ENCODE measurements at places on chromosomes 5 and 9.

DNA sequence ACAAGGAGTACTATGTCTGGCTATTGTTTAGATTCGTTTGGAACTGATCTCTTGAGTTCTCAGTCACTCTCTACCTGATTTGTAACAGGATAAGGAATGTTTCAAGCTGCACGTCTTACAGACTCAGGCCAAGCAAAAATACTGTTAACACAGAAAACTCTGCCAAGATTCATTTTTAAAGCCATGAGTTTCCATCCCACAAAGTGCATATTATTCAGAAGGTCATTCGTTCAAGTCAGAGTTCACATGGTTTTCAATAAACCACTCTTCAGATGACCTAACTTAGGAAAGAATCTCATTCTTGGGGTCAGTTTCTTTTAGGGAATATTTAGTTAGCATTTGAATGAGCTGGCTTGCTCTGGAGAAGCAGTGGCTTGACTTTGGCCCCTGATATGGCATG is 49.3 kb downstream of the F2R start:
- DNase-seq = no peak

DNA sequence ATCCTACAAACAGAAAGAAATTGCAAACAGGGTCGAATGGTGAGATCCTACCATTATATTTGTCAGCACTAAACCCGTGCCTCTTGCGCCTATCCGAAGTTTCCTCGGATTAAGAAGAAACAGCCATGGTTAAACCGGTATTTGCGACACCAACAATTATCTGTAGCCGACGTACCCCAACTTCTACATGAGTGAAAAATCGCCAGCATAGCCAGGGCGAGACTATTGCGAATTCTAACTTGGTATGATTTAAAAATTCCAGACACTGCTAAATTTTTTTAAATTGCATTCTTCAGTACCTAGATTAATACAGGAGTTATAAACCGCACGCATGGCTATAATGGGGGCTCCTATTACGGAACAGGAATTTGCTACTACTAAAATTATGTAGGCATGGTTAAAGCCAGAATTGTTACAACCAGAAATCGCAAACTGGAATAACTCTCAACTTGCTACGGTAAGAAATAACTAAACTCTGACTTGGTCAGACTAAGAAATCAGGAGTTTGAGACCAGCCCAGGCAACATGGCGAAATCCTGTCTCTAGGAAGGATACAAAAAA is 25.3 kb upstream of the ANXA2R start:
- no peak for DNase-seq

GRCh38 chr5:91225848-91226686 is 157.1 kb downstream of the ARRDC3 start:
- peak; percentile 18 for DNase-seq

DNA sequence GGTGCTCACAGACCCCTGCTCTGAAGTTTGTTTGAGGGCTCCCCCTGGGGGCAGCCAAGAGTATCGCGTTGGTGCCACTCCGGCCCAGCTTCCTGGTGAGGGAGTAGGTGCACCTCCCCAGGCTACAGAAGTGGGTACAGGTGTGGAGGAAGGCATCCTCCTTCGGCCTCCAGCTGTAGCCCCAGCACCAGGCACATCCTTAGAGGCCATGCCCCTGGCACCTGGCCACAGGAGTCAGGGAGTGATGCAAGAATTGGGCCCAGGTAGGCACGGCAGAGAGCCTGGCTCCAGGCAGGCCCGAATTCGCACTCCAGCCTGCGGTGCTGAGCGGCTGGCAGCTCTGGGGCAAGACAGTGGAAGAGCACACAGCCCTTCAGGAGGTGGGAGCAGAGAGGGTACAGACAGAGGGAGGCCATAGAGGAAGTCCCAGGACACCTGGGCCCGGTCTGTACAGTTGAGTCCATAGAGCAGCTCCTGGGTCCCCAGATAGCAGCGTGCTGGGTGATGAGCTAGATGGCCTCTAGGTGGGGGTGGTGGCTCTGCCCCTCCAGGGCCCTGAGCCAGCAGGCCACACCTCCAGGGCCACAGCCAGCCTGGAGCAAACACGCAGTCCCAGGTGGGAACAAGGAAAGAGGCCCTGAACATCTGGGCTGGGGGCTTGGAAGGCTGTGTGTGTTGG is 2.4 kb downstream of the SAPCD2 start:
- DNase-seq = peak; percentile 87

DNA sequence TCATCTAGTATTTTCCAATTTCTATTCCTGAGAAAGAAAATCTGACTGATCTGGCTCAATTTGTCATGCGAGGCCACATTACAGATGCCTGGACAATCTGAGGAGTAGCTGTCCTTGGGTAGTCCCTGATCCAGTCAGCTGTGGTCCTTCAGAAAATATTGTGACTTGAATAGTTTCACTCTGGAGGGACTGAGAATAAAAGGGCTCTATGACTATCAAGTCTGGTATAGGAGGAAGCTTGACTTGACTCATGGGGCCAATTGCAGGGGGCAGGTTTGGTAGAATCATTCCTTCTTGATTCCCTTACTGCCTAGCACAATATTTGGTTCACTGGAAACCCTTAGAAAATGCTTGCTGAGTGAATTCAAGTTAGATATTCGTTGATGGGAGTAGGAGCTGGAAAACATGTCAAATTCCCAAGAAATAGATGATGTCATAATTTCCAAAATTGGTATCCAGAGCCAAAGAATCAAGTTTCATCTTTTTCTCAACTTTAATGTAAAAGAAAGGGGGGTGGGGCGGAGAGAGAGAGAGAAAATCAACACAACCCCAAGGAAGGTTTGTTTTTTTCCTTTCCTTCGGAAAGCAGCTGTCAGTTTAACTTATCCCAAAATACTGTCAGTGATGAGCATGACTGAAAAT is 32.4 kb upstream of the STX17 start:
- no peak for DNase-seq
